ENCODE measurements at places on chromosomes 4 and X.

DNA sequence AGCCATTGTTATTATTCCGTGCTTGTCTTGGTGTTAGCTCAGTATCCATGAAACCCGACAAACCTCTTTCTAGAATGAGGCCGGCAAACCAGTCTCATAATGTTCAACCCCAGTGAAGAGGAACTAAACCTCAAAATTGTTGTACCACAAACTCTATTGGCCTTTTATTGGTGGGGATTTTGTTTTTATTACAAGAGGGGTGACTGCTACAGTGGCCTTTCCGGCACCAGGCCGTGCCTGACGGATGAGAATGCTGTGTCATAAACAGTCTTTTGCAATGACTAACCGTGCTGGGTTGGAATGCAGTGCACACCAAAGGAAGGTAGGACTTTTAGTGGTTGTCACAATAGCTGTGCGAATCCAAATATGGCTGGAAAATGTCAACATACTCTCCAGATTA, 60.8 kb downstream of the SHROOM2 start:
- no peak for DNase-seq

GRCh38 chr4:82644734-82645126, 82.9 kb upstream of the TMEM150C start:
- no peak for DNase-seq

DNA sequence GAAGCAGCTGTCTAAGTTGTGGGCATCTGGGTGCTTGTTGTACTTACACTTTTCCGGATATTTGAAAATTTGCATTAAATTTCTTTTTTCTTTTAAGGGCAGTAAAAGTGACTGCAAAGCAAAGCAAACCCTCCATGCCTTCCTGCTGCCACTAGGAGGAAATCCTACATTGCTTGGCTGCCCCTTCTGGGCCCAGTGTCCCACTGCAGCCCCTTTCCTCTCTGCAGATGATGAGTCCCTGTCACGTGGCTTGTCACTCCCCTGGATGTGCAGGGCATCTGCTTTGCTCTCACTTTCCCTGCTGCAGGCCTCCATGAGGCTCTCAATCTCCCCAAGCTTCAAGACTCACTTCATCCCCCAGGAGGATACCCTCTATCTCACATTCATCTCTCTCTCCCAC, 12.7 kb downstream of the TSR2 start:
- DNase-seq = no peak

GRCh38 chrX:136747003-136747986, 33.4 kb downstream of the ARHGEF6 start:
- DNase-seq = no peak

GRCh38 chr4:20251796-20252655, at the start of gene SLIT2:
Gene SLIT2, plus strand, starts transcription at chr4:20251905. Its CDS starts 1,911 bp downstream, at chr4:20253816.
- DNase-seq = peak; percentile 82

DNA sequence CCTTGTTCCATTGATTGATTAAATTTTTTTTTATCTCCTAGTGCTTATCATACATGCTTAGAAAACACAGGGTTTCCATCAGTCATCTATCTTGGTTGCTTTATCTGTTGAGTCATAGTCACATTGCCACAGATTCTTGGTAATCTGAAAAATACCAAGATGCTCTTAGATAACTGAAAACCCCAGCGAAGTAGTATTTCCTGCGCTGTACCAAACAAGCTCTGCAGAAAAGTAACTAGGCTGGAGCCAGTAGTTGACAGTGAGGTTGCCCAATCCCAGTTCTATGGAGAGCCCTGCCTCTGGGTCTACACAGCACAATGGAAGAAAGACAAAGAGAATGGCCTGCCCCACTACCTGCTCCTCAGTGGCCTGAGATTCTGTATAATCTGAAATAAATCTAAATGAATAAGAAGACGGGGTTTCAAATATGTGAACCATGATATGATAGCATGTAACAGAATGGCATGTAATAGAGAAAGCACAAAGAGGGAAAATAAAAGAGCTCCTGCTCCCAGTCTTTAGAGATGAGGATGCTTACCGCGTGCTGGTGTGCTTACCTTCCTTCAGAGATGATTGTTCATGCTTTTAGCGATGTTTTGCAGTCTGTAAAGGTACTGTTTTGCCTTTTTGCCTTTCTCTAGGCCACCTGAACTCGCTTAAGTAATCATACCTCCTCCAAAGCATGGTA, 55.3 kb upstream of the RAPGEF2 start:
- no peak for DNase-seq

DNA sequence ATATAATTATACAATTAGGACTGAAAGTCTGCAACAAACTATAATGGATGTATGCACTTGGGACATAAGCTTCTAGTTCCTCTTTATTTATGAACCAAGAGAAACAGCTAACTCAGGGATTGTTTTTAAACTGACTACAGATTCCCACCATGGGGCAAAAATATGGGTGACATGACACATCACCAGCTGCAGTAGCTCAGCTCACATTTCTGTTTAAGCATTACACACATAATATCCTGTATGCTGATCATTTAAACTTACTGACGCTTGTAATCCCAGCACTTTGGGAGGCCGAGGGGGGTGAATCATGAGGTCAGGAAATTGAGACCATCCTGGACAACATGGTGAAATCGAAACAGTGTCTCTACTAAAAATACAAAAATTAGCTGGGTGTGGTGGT, 11.5 kb downstream of the FGB start:
- no peak for DNase-seq

- no peak for DNase-seq
Observed at GRCh38 chr4:5558502-5558901, 149.9 kb downstream of the EVC2 start.

- DNase-seq = no peak
Observed at GRCh38 chrX:63327788-63328187, 23.3 kb downstream of the SPIN4 start.

DNA sequence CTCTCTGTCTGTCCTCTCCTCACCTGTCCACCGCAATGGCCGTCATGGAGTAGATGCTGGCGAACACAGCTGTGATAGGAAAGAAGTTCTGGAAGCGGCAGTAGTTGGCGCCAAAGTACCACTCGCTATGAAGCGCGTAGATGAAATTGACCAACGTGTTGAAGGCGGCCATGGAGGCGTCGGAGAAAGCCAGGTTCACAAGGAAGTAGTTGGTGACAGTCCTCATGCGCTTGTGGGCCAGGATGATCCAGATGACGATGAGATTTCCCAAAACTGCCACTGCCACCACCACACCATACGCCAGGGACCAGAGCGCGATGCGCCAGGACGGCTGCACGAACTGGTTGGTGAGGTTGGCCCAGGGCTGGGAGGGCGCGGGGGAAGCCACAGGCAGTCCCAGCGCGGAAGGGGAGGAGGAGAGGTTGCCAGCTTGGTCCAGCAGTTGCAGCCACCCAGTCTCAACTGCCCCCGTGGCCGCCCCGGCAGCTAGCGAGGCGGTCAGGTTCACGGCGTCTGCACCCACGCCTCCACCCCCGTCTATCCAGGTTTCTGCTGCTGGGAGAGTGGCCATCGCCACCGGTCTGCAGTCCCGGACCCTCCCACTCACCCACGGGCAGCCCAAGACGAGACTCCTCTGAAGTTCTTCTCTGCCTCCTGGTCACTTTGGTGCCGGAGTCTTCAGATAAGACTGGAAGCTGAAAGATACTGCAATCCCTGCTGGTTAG, 518 bp downstream of the TACR3 start:
- no peak for DNase-seq

- no peak for DNase-seq
Observed at GRCh38 chr4:174524242-174524641, 2.0 kb upstream of the HPGD start.

DNA sequence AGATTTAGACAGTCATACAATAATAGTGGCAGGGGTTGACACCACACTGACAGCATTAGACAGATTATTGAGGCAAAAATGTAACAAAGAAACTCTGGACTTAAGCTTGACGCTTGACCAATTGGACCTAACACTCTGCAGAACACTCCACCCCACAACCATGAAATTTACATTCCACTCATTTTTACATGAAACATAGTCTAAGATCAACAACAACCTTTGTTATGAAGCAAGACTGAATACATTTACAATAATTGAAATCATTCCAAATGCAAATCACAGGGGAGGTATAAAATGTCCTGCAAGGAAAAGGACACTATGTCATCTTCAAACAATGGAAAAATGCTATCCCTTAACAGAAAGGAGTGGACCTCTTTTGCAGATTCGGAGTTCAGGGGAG, 4.9 kb upstream of the UGT2B10 start:
- DNase-seq = no peak

GRCh38 chr4:138945840-138946239, 69.7 kb upstream of the NOCT start:
- DNase-seq = no peak

GRCh38 chr4:751676-752075, 46.0 kb downstream of the PCGF3 start:
- no peak for DNase-seq

GRCh38 chrX:123854329-123854728, 5.5 kb upstream of the XIAP start:
- no peak for DNase-seq

DNA sequence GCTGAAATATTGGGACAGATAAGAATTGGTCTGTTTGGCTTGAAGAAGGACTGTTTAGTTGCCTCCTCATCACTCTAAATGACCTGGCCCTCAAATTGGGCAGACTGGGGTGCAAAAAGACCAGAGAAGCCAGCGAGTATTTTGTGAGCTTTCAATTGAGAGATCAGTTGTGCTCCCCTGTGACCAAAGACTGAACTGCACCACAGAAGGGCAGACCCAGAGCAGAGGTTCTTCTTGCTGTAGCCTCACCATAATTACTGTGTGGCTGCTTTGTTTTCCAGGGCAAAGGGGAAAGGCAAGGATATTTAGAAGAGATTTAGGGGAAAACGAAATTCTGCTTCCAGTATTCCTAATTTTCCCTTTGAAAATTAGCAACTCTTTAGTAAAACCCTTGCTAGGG, 104.0 kb upstream of the MBNL3 start:
- peak; percentile 1 for DNase-seq

DNA sequence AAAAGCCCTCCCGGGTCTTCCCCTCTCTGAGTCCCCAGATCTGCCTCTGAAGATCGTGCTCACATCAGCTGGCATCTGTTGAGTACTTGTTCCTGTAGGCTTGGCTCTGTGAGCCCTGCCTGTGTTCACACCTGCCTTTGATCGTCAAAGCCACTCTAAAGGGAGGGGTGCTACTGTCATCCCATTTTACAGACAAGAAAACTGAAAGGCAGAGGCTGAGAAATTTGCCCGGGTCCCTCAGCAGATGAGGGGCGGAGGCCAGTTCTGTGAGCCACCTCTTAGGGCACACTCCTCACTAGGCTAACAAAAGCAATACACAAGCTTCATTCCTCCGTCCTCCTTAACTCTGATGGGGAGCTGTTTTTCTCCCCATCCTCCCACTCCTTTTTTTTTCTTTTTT, 655 bp downstream of the CYTL1 start:
- no peak for DNase-seq

DNA sequence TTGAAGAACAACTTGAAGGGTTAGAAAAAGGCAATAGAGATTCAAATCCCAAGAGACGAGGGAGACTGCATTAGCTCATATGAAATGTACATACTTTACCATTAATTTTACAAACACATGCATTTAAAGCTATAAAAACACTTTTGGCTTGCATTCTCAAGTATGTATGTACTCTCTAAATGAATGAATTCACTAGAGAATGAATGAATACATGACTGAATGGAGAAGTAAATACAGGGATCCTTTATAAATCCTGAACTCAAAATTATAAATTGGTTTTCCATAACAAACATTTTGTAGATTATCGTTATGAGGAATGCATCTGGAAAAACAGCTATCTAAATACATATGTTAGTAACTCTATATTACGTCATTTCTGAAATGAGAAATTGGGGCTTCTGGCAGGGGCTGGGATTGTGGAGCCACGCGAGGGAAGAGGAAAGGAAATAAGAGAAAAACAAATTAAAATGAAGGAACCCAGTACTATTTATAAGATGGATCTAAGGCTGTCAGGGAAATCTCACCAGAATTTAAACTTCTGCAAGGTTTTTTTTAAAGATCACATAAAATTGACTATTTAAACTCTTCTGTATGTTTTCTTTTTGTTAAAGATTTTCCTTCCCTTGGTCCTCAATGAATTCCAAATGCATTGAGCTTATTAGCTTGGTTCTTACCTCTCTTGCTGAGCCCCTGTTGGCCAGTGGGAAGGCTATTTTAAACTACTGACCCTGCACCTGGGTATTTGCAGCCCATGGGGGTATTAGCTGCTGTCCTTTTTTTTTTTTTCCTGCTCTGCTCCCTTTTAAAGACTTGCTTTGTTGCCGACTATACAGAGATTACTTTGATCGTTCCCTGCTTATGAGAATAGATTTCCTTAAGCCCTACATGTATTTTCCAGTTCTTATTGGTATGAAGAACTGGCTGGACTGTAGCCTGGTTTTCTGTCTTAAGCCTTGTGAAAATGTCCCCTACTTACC, 207.8 kb downstream of the ADGRL3 start:
- no peak for DNase-seq

DNA sequence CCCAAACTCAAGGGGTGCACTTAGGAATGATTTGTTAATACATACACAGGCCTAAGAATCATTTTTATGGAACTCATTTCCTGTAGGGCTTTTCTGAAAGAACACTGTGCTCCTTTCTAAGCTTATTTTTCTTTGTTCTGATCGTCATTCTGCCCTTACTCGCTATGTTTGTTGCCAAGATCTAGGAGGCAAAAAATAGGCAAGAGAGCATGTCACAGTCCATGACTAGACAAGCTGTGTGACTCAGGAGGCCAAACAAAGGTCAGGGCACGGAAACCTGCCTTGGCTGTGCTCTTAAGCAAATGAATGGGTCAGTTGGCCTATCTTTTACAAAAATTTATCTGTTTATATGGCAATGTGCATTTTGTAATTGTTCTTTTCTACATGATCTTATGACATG, 42.5 kb upstream of the C1GALT1C1 start:
- peak; percentile 93 for DNase-seq
